ENCODE measurements at places on chromosomes 7 and 10.
A peak's percentile ranks its signal among the peaks of the same experiment; 100 is the strongest.

- no peak for DNase-seq
Measured at GRCh38 chr10:20970708-20971107, 73.6 kb upstream of the NEBL start.

DNA sequence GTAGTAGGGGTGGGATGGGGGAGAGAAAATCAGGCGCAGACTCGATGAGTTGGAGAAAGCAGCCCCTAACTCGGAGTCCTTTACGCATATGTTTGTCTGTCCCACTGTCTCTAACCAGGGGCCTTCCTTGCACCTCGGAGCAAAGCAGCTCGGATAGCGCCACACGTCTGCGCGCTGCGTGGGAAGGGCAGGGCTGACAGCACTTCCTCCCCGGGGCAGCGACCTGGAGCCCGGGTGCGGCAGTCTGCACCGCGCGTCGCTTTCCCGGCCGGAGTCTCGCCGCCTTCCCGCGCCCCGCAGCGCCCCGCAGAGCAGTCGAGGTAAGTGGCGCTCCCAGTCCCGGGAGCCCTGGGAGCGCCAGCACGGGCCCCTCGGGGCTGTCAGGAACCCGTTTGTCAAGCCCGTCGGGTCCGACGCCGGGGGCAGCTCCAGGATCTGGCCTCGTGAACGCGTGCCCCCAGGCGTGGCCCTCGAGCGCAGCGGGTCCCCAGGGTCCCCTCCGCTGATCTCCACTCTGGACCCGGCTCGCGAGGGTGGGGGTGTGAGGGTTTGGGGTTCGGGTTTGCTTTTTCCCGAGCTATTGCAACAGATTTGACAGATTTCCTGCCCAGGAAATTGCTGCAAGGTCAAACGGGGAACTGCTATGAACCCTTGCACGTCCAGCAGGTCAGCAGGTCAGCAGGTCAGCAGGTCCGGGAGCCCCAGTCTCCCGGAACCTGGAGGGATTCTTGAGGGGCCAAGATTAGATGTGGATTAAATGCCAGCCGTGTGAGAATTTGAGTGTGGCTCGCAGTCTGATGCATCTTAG is 597 bp downstream of the APBB1IP start:
- no peak for DNase-seq

DNA sequence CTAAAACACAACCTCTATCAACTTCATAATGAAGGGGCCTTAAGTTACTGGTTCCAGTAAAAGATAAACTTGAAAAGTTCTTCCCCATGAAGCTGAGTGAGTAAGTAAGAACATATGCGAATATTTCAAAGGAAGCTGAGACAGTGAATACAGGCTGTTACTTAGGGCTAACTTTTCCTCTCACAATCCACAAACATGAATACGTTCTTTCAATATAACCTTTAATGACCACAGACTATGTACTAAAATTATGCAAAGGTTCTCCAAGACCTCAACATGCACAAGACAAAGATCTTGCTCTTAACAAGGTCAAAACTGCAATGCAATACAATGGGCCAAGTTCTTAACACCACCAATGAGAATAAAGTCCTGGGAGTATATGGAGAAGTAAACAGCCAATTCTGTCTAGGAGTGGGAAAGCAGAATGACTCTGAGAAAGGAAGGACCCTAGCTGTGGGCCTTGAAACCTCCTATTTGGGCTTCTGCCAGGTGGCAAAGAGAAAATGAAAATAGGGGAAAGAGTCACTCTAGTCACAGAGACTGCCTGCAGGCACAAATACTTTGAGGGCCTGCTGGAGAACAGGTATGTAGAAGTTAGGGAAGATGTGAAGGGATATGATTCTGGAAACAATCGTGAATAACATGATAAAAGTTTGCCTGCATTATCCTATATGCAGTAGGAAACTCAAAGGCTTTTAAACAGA is 43.7 kb downstream of the OSBPL3 start:
- DNase-seq = peak; percentile 21

- no peak for DNase-seq
Measured at GRCh38 chr7:70695795-70696083, 436.2 kb upstream of the GALNT17 start.

DNA sequence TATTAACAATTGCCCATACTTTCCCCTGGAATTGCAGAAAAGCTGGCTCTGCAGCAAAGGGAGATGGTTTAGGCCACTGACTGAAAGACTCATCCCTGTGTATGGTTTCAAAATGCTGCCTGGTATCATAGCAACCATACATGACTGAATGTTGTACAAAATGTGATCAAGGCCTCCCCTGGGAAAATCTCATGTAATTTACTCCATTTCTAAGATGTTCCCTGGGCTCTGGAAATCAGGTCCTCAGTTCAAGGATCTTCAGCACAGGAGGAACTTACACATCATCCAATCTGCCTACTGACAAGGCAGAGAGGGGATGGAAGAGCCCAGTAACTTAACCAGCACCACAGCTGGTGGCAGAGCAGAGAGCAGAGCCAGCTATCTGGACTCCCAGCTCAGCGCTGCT is 111.8 kb downstream of the JAZF1 start:
- DNase-seq = no peak

DNA sequence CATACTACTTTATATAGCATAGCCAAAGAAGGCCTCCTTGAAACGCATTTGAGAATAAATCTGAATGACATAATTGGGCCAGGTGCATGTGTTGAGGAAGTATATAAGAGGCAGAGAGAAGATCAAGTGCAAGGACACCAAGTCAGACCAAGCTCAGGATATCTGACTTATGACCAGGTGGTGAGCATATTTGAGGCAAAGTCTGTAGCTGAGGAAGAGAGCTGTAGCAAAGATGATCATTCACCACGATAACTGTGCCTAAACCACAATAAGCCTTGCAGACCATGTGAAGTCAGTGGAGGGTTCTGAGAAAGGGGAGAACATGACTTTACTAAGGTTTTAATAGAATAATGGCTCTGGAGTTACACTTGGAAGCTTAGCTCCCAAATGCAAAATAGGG is 292.3 kb downstream of the SORCS1 start:
- DNase-seq = no peak

DNA sequence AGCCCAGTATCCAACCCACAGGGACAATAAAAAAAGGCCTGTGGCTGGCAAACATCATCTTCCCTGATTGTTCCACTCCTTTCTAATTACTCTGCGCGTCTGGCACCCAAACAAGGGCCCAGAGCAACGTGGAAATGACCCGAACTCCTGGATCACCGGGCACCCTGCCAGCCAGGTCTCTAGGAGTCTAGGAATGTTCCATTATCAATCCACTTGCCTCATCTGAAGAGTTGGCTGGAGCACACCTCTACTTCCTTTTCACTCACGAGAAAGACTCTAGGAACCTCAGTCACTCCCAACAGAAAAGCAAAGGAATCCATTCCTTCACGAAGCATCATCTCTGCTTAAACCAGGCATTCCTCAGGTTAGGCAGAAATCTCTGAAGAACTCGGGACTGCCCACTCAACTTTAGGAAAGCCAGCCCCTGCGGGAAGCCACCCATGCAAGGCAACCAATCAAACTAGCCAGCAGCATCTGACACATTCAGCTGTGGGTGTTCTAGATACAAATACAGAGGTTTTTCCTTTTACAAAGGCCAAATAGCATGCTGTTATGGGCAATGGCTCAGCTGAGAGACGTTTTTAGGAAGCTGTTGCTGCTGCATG is 37.7 kb downstream of the ATXN7L1 start:
- no peak for DNase-seq

DNA sequence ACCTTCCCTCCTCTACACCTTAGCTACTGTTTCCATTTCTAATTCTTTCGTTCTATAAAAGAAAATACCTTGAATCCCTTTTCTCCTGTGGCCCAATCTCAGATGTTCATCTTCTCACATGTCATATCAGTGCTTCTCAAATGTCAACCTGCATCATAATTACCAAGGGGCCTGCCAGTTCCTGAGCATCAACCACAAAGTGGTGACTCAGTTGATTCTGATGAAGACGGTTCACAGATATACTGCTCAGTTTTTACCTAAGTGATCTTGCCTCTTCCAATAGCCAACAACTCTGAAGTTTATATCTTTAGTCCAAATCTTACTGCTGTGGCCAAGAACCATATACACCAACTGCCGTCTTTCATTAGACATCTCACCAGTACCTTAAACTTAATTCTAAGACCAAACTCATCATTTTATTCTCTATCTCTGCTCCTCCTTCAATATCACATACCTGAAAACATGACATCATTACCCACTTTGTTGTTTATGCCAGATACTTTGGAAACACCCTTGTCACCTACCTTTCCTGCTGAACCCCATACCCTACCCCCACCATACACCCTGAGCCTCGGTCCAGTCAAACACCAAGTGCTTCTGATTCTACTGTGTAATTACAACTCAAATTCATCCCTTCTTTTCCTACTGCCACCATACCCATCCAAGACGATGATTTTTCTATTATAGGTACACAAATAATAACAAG is 115.5 kb downstream of the LMBR1 start:
- no peak for DNase-seq

- DNase-seq = no peak
Measured at GRCh38 chr10:5460468-5461202, 38.7 kb downstream of the CALML5 start.

GRCh38 chr10:5566614-5567013 is 41.9 kb downstream of the CALML3 start:
- no peak for DNase-seq

GRCh38 chr7:65438598-65438997 is 64.9 kb downstream of the ZNF92 start:
- DNase-seq = peak; percentile 83

DNA sequence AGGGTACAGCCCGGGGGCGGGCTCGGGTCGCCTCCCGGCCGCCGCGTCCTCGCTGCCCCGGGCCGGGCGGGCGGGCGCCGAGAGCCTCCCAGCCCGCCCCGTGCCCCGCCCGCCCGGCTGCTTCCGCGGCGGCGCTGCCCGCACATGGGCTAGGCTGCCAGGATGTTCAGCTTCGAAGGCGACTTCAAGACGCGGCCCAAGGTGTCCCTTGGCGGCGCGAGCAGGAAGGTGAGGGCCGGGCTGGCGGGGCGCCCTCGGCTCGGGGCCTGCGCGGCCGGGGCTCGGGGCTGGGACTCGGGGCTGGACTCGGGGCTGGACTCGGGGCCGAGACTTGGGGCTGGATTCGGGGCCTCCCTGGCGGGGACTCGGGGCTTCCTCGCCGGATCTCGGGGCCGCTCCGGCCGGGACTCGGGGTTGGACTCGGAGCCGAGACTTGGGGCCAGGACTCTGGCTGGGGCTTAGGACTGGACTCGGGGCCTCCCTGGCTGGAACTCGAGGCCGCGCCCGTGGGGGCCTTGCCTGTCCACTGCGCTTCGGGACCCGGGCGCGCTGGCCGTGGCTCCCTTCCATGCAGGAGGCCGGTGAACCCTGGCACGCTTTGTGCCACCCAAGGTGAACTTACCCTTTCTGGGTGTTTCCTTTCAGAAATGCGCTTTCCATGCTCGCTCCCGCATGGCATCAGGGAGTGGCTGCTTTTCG is 534 bp downstream of the UBE3C start:
- no peak for DNase-seq

GRCh38 chr7:37320140-37320847 is 128.4 kb downstream of the ELMO1 start:
- no peak for DNase-seq

DNA sequence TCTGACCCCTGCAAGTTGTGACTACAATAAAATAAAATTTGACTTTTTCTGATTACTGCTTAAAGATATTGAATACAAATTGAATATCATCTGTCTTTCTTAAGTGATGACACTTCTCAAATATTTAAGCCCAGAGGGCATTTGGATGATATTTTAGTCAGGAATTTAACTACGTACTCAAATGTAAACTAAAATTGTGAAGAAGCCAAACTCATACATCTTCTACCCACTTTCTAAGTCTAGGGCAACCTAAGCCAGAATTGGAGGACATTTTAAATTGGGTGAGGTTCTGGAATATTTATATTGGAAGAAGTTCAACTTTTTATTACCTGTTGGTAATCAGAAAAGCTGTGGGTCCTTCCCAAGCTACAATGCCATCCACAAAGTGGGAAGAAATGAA is 149.1 kb upstream of the WDR11 start:
- no peak for DNase-seq

- DNase-seq = no peak
Measured at GRCh38 chr10:33115738-33116719, 158.0 kb upstream of the ITGB1 start.

DNA sequence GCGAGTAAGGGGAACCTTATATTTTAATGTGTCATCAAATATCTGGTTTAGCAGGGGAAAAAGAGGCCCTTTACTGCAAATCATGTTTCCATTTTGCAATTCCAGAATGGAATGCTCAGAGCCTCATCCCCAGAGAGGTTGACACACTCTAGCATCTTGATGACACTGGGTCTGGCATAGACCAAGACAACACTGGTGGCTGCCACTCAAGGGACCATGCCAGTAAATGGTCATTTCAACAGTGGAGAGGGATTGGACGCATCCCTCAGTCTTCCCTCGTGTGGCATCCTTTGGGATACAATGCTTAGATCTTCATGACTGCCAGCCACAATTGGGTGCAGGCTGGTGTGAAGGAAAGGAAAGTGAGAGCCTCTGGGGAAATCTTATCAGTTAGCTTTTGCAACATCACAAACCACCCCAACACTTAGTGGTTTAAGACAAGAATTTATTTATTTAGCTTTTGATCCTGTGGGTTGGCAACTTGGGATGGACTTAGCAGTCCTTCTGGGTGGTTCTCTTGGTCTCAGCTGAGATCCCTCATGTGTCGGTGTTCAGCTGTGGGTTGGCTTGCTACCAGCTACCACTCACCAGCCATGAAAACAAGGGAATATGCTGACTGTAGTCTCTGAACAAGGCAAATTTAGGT is 21.6 kb downstream of the TACC2 start:
- DNase-seq = no peak

DNA sequence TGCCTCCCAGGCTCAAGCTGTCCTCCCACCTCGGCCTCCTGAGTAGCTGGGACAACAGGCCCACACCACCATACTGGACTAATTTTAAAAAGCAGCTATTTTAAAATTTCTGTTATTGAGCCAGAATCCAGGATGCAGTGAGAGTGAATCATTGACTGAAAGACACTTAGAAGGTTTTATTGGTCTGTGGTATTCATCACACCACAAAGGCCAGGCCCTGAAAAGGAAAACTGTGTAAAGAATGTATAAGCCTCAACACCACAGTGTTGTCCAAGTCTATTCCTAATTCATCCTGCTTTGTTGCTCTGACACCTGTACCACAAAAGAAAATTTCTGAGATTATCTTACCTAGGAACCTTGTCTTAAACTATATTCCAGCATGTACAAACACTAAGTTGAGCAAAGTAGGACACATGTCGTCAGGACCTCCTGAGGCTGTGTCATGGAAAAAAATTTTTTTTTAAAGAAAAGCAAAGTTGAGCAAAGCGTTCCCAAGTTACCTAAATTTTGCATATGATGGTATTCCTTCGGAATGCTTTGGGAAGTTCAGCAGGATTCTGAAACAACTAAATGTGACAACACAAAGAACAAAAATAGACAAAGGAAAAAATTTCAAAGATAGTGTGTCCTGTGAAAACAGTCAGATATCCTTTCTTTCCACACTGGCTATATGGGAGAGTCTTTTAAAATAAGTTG is 129.6 kb upstream of the MKLN1 start:
- DNase-seq = peak; percentile 44

- no peak for DNase-seq
Measured at GRCh38 chr7:116736927-116737715, 65.1 kb downstream of the MET start.

GRCh38 chr7:144975882-144976281 is 140.0 kb upstream of the TPK1 start:
- no peak for DNase-seq

Measured in BJ (cell line).